ENCODE measurements at places on chromosomes 13 and 19.
A peak's percentile ranks its signal among the peaks of the same experiment; 100 is the strongest.

DNA sequence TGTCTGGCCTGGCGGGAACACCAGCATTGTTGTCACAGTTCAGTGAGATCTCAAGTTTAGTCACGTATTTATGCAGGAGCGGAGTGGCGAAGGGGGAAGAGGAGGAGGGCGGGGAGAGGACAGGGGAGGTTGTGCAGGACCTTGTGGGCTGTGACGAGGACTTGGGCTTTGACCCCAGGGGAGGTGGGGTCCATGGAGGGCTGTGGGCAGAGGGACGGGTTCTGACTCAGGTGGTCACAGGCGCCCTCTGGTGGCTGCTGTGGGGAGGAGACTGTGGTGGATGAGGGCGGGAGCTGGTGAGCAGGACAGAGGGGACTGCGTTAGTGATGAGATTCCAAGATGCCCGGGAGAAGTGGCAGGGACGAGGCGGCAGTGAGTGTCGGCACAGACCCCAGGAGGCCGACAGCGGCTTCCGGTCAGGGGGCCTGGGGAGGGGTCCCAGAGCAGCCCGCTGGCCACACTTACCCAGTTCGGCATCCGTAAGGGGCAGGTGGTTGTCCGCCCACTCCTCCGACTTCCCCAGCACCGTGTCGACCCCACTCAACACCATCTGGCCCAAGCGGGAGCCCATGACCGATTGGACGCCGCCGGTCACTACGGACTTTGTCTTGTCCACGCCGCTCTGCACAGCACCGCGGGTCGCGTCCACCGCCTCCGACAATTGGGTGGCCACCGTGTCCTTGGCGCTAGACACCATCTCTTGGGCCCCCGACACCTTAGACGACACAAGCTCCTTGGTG lies 15.7 kb downstream of the PLIN3 start:
- DNase-seq, result peak; percentile 47

GRCh38 chr19:33177417-33177979 lies 16.6 kb upstream of the LRP3 start:
- no peak for DNase-seq

DNA sequence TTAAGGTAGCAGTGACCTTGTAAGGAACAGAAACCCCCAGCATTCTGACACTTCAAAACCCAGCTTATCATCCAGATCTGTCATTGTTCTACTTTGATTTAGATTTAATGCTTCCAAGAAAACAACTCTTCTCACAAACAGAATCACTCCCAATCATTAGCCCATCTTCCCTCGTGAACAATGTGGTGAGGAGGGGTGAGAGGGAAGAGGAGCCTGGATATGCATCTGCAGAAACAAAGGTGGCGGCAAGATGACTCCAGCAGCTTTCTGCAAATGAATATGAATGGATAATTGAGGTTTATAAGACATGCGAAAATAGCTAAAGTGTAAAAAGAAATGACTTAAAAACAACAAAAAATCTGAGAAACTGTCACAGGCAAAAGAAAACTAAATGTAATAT lies 859.9 kb upstream of the SLC10A2 start:
- DNase-seq, result no peak

DNA sequence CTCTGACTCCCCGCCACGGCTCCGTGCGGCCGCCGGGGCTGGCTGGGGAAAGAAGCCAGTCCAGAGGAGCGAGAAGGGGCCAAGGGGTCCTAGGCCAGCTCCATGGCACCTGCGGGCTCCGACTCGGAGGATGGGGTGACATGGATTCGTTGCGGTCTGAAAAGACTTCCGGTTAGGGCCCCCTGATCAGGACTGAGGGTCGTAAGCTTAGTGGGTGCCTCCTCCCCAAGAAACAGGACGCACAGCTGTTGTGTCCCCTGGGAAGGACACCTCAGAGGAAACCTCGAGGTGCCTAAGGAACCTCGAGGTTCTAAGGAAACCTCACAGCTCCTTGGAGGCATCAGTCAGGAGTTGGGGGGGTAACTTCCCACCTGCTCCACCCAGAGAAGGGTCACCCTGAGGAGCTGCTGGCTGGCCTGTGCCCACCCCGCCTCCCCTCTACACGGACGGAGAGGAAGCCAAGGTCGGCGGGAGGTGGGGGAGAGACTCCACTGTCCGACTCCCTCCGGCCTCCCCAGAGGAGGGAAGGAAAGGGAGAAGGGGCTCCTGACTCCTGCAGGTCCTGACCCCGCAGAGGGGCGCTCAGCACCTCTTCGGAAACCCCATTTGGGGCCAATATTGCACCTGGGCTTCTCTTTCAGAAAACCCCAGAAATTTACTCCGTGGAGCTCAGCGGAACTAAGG lies 855 bp downstream of the ATP12A start:
- DNase-seq, result no peak

GRCh38 chr13:112943309-112944125 lies 25.5 kb upstream of the MCF2L start:
- DNase-seq, result no peak

All from iPS DF 19.7 (cell line).